ENCODE measurements at places on chromosomes 2 and 18.
A peak's percentile ranks its signal among the peaks of the same experiment; 100 is the strongest.

- no peak for DNase-seq
These were observed 386.9 kb downstream of the FIGN start for GRCh38 chr2:163348857-163349380.

- DNase-seq, result no peak
These were observed 13.1 kb upstream of the NAB1 start for GRCh38 chr2:190635781-190636180.

DNA sequence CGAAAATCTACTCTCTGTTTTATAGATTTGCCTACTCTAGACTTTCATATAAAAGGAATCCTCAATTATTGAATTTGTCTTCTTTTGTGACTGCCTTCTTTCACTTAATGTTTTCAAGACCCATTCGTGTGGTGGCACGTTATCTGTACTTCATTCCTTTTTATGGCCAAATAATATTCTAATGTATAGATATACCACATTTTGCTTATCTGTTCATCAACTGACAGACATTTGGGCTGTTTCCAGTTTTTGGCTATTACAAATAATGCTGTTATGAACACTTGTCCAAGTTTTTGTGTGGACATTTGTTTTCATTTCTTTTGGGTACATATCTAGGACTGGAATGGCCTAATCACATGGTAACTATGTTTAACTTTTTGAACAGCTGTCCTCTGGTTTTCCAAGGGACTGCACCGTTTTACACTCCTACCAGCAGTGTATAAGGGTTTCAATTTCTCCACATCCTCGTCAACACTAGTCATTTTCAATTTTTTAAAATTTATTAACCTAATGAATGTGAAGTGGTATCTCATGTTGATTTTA lies 9.3 kb upstream of the NPAS2 start:
- DNase-seq, result no peak

GRCh38 chr18:47150824-47151366 lies 595 bp upstream of the HDHD2 start:
- DNase-seq, result no peak

DNA sequence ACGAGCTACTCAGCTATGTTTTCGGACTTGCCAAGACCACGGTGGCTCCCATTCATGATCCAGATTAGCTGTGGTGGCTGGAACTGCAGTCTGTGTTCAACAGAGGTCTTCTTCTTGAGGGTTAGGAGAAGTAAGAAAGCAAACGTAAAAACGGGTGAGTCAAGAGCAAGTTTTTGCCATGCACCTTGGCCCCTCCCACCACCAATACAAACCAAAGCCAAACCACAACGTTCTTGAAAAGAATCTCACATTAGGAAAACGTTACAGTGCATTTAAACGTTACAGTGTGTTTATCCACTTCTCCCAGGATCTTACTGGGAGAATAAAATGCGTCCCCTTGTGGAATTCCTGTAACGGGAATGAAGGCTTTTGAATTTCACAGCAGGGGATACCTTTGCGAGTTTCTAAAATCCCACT lies 725 bp downstream of the FBXO48 start:
- DNase-seq, result peak; percentile 57

DNA sequence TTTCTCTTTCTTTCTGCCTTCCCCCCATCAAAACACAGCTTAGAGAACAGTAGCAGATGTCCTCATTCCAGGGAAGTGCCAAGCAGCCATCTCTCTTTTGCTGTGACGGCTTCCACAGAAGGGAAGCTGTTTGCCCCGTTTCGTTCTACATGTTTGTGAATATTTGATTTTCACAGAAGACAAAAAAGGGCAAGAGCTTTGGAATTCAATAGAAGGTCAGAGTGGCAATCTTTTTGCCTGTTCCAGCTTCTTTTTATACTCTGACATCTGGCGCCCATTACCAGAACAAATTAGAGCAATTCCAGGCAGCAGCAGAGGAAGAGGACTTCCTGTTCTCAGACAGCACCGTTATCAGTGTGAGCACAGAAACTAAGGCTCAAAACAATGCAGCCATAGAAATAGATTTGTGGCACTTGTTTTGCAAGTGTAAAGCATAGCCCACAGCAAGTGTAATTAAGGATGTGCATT lies 79.0 kb upstream of the CDH19 start:
- no peak for DNase-seq

GRCh38 chr2:13480057-13480456 lies 763.3 kb downstream of the TRIB2 start:
- DNase-seq, result no peak

GRCh38 chr18:64238076-64238475 lies 89.2 kb upstream of the LINC00305 start:
- no peak for DNase-seq

DNA sequence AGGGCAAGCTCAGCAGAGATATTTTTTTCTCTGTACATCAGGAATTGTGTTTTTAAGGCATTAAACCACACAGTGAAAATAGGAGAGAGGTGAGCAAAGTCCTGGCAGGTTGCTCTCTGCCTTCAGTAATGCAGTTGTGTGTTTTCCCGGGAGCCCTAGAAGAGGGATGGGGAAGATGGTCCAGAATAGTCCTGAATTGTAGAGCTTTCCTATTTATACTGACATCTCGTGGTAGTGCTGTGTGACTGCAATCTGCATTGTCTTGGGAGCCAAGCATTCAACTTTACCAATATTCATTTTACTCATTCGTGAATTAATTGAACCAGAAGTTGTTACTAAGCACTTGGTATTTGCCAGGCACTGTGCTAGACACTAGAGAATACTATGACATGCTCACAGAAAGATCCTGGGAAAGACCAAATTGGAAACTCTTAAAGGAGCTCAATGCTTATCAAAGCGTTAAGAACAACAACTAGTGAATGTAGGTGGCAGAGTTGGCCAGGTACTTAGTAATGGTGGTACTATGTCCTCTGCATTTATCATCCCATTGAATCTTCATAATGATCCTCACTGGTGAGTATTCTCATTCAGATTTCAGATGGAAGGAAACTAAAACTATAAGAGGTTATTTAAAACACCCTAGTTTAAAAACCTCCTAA lies 214.6 kb downstream of the TRIB2 start:
- DNase-seq, result no peak

DNA sequence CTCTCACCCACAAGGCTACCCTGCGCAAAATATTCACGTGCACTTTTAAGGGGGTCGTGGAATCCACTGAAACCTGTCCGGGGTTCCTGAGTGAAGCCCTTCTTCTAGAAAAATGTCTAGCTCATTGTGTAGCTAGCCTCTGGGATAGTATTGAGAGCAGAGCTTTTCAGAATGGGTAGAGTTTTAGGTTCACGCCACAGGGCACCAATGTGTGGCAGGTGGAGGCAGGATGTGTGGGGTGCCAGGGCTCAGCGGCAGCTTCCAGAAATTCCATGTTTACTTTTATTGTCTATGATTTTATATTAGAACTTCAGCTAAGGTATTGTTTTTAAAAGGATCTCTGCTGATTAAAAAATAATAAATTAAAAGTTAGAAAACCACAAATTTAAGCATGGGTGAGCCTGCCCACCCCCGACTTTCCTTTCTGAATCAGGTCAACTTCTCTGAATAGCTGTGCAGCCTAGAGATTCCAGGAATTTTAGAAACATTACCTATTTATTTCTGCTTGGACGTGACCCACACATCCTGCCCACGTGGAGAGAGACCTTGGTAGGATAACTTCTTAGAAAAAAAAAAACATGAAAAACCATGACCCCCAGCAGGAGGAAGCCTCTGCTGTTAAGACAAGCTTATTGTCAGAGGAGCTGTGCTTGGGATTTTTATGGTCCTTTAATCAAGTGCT lies 163.7 kb downstream of the CTIF start:
- DNase-seq, result no peak

DNA sequence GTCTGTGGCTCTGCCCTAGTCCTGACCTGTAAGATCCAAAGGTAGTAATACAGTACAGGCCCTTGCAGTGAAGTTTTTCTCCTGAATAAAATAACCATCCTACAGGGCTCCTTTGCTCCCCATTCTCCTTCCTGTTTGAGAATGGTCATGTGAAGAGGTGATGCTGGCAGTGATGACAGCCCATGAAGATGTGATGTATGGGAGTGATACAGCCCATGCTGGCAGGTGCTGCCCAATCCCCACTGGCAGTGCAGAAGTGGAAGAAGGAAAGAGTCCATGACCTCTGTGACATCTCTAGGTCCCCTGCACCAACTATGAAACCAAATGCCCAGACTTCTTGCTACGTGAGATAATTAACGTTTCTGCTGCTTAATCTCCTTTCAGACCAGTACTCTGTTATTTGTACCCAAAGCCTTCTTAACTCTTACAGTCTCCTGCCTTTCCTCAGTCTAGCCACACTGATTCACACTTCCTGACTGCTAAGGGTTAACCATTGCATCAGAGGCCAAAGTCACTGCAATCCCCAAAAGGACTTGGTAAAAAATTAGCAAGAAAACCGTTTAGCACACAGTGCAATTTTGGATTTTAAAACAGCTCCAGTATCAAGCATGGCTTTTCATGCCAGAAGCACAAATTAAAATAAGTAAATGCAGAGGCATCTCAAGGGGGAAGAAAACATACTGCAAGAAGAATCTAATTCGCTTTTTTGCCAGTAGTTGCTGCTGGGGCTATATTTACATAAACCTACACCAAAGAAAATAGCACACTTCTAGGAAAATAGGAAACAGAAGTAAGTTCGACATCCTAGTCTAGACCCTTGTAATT lies 98.0 kb downstream of the STK39 start:
- DNase-seq, result no peak

- DNase-seq, result no peak
These were observed 40.9 kb upstream of the ASPRV1 start for GRCh38 chr2:70002241-70002899.

DNA sequence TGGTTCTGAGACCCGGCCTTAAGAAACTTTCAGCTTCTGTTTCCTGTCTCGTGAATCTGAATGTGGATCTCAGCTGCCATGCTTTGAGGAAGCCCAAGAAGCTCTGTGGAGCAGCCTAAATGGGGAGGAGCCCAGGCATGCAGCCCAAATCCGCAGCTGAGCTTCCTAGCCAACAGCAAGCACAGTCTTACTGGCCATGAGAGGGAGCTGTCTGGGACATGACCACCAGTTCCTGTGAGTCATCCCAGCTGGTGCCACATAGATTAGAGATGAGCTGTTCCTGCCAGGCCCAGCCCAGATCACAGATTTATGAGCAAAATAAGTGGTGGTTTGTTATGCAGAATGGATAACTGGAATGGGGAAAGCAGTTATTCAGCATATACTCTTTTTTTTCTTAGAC lies 224.4 kb upstream of the APCDD1 start:
- no peak for DNase-seq

DNA sequence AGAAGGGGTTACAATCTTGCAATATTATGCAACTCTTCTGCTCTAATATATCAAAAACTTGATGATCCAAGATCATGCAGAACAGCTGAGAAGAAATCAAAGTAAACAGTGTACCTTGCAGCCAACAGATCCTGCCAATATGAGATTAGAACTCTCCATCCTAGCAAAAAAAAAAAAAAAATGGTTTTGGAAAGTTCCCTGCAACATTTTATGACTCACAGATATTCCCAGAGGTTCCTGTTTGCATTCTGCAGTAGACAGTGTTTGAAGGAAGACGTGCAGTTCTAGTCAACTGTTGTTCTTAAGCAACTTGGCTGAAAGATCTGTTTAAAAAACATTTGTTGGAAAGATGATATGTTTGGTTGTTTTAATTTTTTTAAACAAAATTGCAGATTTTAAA lies 103.6 kb upstream of the WDR75 start:
- no peak for DNase-seq

GRCh38 chr2:63544017-63544627 lies 44.2 kb downstream of the WDPCP start:
- DNase-seq, result no peak
